ENCODE measurements at places on chromosomes 3 and 15. TPM values are rescaled to one million over a fixed set of nuclear protein-coding genes. Genes with fewer than 3 reads are reported as not detected.
A peak's percentile ranks its signal among the peaks of the same experiment; 100 is the strongest.

DNA sequence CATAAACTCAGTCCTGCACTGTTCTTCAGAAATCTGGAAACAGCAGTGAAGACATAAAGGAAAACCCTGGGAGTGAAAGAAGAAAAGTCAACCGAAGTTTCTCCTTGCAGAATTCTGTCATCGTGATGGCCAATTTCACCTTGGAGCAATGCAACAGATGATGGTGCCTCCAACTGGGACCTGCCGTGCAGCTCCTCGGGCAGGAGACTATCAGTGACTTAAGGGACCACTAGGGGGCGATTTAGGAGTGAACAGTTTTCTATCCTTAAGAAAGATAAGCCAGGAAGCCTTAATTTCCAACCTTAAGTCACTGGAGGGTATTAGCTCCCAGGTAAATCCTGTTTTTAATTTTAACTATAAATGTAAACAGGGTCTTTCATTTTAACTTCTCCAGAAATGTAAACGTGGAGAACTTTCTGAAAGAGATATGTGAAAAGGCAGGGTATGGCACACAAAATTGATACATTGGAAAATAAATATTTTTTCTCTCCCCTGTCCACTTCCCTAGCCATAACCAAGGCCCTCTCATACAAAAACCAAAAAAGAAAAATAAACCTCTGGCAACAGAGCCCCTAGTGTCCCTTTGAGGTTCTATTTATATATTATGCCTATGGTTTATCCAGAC, 116.3 kb downstream of the PDZRN3 start:
- peak; percentile 85 for DNase-seq

GRCh38 chr15:64009798-64010261, 36.5 kb downstream of the DAPK2 start:
- DNase-seq = no peak

GRCh38 chr3:194941360-194941955, 255.8 kb downstream of the FAM43A start:
- no peak for DNase-seq

GRCh38 chr15:66815318-66815717, 113.3 kb downstream of the SMAD6 start:
- no peak for DNase-seq

GRCh38 chr15:98729446-98730042, 81.2 kb downstream of the IGF1R start:
- no peak for DNase-seq

GRCh38 chr3:14376348-14377043, 25.9 kb upstream of the SLC6A6 start:
- DNase-seq = no peak

DNA sequence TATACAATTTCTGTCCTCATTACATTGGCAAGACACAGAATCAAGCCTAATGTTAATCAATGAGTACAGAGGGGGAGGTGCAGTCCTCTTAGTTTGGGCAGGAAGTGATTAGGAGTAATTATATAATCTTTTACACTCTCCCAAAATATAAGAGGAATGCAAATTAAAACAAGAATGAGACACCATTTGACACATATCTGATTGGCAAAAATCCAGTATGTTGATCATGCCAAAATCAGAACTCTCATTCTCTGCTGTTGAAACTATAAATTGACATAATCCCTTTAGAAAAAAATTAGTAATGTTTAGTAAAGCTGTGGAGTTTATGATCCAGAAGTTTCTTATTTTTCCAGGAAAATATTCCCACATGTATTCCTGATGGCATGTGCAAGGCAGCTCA, 373.4 kb downstream of the EPHA6 start:
- no peak for DNase-seq

DNA sequence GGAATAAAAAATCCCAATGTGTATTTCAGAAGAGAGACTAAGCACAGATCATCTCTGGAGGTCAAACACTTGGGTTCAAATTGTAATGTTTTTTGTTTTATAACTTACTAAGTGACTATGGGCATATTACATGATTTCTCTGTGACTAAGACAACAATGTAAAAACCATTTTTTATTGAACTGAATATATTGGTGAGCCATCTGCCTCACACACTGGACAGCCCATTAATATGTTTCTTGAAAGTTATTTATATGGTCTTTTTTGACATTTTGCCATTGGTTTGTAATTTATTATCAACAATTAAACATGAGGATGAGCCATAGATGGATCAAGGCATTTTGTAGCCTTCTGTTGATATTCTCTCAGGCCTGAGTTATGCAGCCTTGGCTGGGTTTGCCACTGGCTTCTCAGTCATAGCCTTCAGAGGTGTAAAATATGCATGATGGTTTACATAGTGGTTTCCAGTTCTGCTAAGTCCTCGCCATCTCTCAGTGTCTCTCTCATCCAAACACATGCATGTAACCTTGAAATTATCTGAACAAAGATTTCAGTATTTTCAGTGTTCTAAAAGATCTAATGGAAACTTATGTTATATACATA, 997.2 kb downstream of the DIPK2A start:
- no peak for DNase-seq

DNA sequence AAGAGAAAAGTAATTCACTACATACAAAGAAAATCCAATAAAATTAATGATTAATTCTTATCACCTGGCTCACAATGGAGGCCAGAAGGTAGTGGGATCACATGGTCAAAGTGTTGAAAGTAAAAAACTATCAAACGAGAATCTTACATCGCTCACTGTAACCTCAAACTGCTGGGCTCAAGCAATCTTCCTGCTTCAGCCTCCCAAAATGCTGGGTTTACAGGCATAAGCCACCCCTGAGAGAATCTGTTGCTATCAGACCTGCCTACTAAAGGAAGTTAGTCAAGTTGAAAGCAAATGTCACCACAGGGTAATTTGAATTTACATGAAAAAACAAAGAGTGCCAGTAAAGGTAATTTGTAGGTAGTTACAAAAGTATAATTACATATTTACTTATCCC, 103.3 kb downstream of the PCCB start:
- no peak for DNase-seq

DNA sequence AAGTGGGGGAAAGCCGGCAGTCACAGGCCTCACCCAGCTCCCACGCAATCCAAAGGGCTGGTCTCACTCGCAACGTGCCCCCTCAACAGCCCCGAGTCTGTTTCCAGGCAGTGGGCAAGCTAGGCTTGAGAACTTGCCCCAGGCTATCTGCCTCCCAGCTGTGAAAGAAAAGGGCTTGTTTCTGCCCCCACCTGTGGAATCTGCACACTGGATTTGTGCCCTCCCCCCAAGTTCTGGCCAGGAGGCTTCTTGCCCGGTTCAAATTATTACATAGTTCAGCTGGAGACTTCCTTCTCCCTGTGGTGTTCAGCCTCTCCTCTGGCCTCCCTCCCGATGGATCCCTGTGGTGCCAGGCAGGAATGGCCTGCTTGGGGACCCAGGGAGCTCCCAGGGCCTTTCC, 283.9 kb upstream of the LYSMD4 start:
- no peak for DNase-seq

DNA sequence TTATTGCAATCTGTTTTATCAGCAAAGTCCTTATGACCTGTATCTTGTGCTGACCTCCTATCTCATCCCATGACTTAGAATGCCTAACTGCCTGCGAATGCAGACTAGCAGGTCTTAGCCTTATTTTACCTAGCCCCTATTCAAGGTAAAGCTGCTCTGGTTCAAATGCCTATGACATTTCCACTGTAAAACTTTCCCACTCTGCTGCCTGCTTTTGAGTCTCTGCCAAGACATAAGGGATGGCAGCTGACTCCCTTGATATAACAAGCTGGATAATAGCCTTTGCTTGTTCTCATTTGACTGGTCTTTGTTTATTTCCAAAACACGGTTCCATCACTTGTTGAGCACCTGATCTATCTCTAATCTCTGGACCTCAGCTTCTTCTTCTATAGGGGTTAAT, 131.9 kb upstream of the STRIT1 start:
- DNase-seq = peak; percentile 63

- peak; percentile 18 for DNase-seq
These were observed 26.2 kb upstream of the TOP2B start for GRCh38 chr3:25690768-25691533.

- no peak for DNase-seq
These were observed 34.8 kb downstream of the ATG7 start for GRCh38 chr3:11306817-11307589.

- DNase-seq = no peak
These were observed 7.4 kb downstream of the LRRC58 start for GRCh38 chr3:120341658-120342346.

DNA sequence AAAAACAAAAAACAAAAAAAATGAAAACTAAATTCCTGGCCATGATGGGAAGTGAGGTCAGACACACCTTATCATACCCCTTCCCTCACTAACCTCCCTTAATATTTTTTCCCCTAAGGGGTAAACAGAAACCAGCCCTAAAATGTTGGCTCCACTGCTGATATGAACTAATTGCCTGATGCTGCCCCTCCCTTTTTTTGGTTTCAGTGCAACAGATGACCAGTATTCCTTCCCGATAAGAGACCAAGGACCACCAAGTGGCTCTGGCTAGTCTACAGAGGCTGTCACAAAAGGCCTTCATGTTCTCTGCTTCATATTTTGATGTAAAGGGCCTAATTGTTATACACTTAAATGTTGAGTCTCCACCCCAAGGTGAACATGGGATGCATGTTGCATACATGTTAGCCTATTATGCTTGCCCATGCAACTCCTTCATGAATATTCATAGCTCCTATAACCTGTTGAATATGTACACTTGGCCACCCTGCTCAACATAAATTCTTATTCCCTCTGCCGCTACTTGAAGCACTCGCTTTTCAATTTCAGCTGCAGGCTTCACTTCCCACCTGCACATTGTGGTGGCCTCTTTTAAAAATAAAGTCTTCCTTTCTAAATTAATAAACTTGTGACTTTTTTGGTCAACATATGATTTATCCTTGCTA, 12.3 kb upstream of the STAC start:
- no peak for DNase-seq

DNA sequence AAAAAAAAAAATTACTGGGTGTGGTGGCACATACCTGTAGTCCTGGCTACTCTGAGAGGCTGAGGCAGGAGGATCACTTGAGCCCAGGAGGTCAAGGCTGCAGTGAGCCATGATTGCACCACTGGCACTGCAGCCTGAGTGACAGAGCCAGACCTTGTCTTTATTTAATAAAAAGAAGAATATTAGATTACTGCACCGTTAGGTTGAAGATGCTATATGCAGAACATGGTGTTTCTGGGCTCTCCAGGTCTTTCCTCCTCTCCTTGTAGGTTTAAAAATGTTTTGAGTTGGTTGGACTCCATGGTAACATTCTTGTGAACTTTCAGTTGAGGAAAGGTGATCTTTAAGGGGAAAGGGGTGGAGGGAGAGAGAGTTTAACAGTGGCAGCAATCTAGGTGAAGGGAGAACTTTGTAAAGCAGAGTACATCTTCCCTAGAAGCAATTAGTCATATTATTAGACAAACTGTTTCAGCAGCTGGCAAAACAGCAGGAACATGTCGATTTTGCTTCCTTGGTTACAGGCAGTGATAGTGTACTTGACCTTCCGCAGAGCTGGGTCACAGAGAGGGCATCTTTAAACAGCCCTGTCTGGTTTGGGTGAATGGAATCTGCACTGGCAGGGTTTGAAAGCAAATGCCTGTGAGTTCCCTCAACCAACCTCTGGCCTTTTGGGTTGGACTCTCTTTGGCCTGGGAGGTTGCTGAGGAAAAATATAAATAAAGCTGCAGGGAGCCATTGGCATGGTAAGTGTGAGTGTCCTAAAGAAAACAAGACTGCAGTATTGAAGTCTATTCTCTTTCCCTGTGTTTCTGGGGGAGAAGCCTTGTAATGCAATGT, 42.8 kb downstream of the NR2C2 start:
- peak; percentile 22 for DNase-seq

DNA sequence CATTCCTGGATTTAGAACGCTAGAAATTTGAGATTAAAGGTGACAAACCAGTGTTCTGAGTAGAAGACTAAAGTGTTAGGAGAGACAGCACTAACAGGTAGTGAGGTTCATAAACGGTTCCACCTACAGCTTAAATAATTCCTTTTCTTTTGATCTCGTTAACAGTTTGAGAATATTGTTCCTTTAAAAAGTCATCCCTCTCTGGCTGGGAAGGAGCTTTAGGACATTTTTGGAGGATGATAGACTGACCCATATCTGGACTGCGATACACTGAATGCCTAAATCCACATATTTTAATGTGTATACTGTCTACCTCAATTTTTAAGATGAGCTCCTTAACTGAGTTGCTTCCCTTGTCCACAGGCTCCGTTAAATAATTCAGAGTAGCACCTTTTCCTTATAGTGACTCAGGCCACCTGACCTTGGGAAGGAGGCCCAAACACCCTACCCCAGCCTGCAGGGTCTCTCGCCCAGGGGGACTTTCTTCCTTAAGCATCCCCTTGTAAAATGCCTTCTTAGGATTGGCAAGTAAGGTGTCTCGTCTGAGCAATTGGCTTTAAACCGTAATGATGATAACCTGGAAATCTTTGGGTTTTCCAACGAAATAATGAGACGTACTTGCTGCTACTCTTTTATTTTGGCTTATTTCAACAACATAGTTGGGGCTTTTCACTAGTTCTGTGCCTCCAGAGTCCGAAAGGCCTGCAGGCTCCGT, 3.3 kb downstream of the TRIM71 start:
- no peak for DNase-seq

The GHSR gene
- total RNA-seq = not detected

The CACNA2D3 gene
- 2.5 TPM for total RNA-seq

The TUSC7 gene
- not detected for total RNA-seq

The SH2D7 gene
- not detected for total RNA-seq

The SPATA12 gene
- not detected for total RNA-seq

The SYNPR gene
- not detected for total RNA-seq

The CFAP100 gene
- not detected for total RNA-seq

The NEK4 gene
- 21.1 TPM for total RNA-seq

The CSPG4 gene
- total RNA-seq = 246 TPM

The GRIP2 gene
- 14.1 TPM for total RNA-seq

The DAPK2 gene
- total RNA-seq = 14.6 TPM
